ENCODE measurements at places on chromosomes 3 and 15.

DNA sequence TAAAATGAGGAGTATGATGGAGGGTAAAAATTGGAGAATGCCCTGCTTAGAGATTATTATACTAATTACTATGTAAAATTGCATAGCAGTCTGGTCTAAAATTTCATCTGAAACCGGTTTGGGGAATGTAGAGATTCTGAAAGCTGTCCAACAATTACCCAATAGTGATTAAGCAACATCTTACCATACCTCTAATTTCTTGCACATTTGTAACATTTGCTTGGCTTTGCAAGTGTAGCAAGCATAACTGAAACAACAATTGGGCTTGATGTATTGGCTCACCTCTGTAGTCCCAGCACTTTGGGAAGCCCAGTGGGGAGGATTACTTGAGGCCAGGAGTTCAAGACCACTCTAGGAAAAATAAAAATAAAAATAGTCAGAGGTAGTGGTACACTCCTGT is 17.4 kb downstream of the AADACL2 start:
- DNase-seq: no peak

- no peak for DNase-seq
These were observed 25.3 kb upstream of the TM4SF4 start for GRCh38 chr3:149449182-149449581.

- DNase-seq: no peak
These were observed 116.0 kb downstream of the IGF1R start for GRCh38 chr15:98764291-98764690.

GRCh38 chr3:169541528-169541927 is 122.0 kb downstream of the MECOM start:
- no peak for DNase-seq

DNA sequence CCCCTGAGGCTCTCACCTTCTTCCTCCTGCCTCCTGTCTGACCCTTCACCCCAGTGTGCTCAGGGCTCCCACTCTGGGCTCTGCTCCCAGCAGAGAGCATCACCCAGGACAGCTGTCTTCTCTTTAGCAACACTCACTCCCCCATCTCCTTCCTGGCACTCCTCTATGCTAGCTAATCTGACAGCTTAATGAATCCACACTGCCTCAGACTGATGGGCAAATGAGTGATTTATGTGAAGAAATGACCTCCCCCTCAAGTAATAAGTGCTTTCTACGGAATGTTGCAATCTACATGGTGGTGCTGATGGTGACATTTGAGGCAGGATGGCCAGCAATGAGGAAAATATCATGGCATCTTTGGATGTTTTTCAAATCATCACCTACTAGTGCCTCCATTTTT is 83.6 kb downstream of the LSM3 start:
- no peak for DNase-seq

GRCh38 chr3:50550079-50550736 is 17.3 kb downstream of the C3orf18 start:
- DNase-seq: peak; percentile 57

GRCh38 chr15:62828364-62828763 is 214.2 kb upstream of the TPM1 start:
- no peak for DNase-seq

DNA sequence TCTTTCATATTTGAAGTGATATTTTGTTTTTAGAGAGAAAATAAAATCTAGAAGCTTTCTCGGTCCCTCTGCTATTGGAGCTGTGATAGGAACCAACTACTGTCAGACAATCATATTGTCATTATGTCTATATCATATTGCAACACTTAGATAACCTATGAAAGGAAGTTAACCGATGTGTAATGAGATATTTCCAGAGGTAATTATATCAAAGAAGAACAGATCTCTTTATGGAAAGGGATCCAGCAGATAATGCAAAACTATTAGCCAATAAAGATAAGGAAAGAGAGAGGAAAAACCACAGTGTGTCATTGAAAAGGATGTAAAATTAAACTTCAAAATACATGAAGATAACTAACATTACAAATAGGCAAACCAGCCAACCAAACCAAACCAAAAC is 529.1 kb upstream of the CCDC54 start:
- DNase-seq: no peak

DNA sequence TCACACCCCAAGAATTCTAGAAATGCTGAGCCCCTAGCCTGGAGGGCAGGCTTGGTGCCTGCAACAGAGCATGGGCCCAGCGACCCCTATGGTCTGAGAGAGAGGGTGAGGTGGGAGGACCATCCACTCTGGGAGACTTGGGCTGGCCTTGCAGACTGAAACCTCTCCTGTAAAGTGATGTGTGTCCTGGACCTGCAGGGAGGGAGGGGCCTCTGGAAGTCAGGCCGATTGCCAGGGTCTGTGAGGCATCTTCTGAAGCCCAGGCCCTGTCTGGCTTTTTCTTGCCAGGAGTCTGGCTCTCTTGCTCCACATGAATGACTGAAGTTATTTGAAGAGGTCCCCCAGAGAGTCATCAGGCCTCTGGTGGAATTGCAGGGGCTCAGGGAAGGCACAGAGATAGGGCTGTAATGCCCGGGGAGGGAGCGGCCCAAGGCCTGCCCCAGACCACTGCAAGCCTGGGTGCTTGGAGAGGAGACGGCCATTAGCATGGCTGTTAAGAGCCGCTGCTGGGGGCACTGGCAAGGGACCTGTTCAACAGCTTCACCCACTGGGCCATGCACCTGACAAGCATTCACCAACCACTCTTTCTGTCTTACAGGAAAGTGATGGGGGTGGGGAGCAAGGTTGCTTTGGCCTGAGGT is 56.0 kb upstream of the CHRNA7 start:
- DNase-seq: no peak

- DNase-seq: no peak
These were observed 276.6 kb downstream of the SHQ1 start for GRCh38 chr3:72571638-72572114.

DNA sequence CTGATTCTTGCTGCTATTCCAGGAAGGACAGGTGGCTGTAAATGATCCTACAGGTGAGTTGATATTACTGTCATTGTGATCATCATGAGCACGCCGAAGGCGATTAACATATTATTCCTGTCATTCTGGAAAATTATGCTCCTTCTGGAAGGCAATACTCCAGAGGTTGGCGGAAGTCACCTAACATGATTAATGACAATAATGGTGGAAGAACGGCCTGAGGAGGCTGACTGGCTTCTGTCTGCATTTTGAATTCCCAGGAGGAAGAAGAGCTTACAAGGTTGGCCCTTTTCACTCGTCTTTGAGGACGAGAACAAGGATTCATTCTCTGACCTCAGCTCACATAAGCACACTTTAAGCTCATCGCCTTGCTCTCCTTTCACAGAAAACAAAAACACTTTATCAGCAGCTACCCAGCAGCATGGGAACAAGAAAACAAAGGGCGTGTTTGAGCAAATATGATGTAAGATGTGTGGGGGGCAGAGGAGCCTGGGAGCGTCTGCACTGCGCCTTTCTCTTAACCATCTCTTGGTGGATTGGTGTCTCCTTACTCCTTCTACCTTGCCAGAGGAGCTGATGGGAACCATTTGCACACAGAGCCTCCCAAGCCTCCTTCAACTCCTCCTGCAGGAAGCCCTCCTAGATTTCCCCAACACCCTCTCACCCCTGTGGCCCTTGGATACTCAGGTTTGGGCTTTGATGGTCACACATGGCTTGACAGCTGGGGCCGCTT is 23.0 kb downstream of the ACSBG1 start:
- no peak for DNase-seq

- DNase-seq: no peak
These were observed 25.1 kb downstream of the LRRFIP2 start for GRCh38 chr3:37149257-37149656.

GRCh38 chr3:30026851-30027250 is 579.5 kb upstream of the TGFBR2 start:
- no peak for DNase-seq

DNA sequence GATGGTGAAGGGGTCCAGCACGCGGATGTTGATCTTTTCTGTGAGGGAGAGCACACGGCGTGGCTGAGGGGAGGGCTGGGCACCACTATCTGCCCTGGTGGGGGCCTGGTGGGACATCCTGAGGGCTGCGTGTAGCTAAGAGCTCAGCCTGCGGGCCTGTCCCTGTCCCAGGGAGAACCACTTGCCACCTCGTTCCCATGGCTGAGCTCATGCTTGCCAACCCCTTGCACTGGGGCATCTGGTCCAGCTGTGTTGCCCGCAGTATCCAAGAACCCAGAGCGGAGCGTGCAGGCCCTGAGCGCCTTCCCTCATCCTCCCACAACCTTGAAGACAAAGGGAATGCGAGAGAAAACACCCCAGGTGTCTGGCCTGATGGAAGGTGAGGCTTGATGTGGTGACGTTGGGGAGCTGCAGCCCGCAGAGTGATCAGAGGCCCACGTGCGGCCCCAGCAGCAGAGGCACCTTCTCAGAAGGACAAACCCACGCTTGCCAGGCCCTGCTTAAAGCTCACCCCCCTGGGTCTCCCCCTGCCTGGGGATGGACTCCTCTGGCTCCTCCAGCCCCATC is 28.9 kb downstream of the TKT start:
- no peak for DNase-seq

DNA sequence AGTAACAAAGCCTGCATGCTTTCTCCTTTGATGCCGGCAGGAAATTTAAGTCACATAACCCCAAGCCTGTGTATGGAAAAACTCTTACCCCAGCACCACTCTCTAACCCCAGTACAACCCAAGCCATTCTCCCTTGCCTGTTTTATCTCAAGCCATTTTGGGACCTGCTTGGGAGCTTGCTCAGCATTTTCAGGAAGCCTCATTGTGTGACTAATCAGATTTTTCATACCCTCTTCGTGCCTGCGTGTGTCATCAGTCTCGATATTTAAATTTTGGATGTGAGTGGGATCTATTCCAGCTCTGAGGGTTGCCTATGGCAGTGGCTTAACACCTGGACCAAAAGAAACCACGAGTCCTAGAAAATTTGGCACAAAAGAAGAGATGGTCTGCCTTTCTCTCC is 426.2 kb downstream of the SQOR start:
- no peak for DNase-seq

DNA sequence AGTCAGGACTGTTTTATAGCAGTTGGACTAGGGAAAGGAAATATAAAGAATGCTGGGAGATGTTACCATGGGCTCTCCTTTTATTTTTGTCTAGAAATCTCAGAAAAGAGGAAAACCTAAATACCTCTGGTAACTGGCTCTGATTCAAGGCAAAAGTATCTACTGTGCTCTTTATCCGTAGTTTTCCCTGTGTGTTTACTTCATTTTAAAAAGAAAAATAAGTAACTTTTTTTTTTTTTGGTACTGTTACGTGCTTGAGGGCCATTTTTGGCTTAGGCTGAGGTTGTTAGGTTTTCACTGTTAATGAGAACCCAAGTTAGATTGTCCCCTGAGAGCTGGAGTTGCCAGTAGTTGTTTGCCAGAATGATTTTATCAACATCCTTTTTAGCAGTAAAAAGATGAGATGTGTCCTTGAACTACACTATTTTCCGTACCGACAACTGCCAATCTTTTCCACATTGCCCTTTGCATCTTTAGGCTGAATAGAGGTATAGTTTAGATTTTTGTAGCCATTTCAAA is 35.8 kb downstream of the IQGAP1 start:
- no peak for DNase-seq

- no peak for DNase-seq
These were observed 29.9 kb downstream of the TIGIT start for GRCh38 chr3:114323546-114324254.

DNA sequence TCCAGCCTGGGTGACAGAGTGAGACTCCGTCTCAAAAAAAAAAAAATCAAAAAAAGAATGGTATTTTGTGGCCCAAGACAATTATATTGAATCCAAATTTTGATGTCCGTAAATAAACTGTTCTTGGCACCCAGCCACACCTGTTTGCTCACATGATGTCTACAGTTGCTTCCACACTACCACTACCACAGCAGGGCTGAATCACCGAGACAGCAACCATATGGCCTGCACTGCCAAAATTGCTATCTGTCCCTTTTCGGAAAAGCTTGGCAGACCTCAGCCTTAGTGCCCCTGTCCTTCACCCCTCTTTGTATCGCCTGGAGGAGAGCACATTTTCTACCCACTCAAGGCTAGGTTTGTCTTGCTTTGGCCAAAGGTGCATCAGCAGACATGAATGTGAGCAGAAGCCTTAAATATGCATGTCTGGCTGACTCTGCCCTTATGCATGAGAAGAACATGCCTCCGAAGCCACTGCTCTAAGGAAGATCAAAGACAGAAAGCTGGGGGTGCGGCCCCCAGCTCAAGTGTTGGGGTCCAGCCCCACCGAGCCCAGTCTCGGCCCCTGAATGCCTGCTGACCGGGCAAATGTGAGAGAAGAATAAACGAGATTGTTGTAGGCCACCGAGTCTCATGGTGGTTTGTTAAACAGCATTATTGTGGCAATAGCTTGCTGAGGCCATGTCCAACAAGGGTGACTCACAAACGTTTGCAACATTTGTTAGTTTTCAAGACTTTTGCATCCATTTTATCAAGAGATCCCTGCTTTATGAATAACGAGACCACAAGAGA is 108.1 kb downstream of the TPRA1 start:
- DNase-seq: no peak

DNA sequence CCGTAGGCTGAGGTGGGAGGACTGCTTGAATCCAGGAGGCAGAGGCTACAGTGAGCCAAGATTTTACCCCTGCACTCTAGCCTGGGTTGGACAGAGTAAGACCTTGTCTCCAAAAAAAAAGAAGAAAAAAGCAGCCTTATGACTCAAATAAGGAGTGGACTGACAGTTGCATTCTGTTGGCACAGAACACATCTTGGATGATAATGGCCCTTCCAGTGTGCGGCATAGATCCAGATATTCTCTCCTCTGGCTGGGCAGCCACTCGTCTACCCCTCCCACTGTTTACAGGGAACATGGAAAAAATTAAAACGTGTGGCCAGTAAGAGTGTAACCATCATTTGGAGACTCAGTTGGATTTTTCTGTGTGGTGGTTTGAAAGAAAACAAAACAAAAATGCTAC is 118.6 kb upstream of the RNF7 start:
- no peak for DNase-seq

DNA sequence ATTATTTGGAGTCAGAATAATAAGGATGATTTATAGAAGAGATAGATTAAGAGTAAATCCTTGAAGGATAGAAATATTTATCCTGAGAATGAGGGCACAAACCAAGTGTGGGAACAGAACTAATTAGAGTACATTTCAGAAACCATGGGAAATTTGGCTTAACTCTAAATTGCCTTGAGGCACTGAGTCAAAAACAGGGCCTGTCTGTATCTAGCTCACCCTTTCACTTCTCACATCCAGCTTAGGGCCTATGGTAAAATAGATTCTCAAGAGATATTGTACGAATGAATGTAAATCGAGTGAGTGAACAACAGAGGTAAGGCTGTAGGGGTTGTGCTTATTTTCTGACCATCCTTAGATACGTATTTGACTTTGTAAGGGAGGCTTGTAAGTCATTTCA is 586.1 kb upstream of the DPPA4 start:
- no peak for DNase-seq

GRCh38 chr3:458653-459310 is 262.2 kb downstream of the CHL1 start:
- DNase-seq: no peak

DNA sequence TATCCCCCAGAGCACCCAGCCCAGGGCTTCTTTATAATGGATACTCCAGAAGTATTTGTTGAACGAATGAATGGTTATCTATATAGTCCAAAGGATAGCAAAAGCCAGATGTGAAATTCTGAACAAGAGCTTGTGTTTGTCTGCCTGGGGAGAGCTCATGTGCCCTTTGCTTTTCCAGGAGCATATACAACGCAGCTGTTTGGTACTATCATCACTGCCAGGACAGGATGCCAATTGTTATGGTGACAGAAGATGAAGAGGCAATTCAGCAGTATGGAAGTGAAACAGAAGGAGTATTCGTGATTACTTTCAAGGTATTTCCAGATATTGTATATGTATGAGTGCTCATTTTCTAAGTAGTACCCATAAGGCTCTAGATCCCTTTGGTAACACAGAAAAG is 15.2 kb downstream of the DIS3L start:
- DNase-seq: no peak

GRCh38 chr3:179088306-179088705 is 16.7 kb upstream of the ZMAT3 start:
- no peak for DNase-seq

Measured in activated T-cell treated with anti-CD3 and anti-CD28 coated beads for 1 hour (primary cell).